Stimulated activated CD4-positive, alpha-beta T cell treated with anti-CD3 and anti-CD28 coated beads, Interleukin-1b, Interleukin-23, amount 100 ng/mL, for 1 hour (primary cell): ENCODE measurements at places on chromosomes 12 and 14.

DNA sequence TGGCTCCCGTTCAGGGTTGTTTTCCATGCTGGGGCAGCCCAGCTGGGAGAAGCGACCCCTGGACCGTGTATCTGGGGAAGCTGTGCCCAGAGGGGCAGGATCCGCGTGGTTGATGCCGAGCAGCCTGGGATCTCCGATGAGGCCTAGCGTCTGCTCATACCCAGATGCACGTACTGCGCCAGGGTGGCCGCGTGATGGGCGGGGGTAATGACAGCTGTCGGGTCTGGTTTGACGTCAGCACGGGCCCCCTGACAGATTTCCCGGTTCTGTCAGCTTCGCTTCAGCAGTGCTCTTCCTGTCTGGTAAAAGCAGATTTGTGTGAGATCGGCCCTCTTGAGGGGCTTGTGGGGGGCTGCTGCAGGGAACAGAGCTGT lies 147.3 kb downstream of the TSPAN9 start:
- no peak for DNase-seq

DNA sequence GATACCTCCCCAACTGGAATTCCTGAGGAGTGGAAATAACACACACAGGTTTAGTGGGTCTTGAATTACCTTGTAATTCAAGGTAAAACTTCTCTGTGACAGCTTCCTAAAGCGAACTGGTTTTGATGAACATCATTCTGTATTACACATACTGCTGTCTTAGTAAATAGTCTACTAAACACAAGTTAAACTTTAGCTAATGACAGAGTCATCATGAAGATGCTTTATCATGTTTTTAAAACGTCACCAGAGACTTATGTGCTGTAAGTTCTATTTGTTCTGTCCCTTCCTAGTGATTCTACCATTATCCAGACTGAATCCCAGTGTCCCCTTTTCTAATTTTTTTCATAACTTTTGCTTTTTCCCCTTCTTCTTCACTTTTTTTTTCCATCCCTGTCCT lies 11.6 kb upstream of the GXYLT1 start:
- DNase-seq: no peak

DNA sequence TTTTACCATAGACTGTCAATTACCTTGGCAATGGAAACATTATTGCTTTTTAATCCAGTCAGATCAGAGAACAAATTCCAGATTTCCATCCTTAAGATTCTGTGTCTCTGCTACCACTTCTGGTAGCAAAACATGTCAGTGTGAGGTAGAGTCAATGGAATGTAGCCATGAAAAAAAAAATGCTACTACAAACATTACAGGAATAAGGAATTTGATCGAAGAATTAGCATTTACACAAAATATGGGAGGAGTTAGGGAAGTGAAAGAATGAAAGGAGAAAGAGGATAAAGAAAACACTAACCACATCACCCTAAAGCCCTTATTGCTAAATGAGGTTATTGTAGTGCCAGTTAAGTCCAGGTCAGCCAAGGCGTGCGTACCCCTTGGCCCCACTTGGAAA lies 9.2 kb downstream of the MED21 start:
- DNase-seq: no peak

- DNase-seq: no peak
These were observed 41.3 kb upstream of the CTDSP2 start for GRCh38 chr12:57887631-57888408.

DNA sequence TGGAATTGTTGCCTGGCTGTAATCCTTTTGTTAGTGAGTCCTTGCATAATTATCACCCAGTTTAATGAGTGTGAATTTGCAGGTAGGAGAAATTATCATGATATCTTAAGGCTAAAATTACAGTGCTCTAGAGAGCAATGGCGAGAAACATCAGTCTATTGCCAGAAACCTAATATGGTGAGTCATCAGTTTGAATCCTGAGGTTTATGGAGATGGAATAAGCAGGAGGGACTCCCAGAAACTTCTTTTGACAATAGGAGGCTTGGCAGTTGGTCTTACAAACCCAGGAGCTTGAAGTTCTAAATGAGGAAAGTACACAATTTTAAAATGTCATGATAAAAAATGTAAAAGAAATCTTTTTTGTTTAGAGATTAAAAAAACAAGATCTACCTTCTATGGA lies 31.5 kb upstream of the CRADD start:
- DNase-seq: no peak

- DNase-seq: no peak
These were observed 227.5 kb upstream of the LMO3 start for GRCh38 chr12:16833376-16834015.

GRCh38 chr12:107684990-107685359 lies 624 bp upstream of the PWP1 start:
- no peak for DNase-seq

DNA sequence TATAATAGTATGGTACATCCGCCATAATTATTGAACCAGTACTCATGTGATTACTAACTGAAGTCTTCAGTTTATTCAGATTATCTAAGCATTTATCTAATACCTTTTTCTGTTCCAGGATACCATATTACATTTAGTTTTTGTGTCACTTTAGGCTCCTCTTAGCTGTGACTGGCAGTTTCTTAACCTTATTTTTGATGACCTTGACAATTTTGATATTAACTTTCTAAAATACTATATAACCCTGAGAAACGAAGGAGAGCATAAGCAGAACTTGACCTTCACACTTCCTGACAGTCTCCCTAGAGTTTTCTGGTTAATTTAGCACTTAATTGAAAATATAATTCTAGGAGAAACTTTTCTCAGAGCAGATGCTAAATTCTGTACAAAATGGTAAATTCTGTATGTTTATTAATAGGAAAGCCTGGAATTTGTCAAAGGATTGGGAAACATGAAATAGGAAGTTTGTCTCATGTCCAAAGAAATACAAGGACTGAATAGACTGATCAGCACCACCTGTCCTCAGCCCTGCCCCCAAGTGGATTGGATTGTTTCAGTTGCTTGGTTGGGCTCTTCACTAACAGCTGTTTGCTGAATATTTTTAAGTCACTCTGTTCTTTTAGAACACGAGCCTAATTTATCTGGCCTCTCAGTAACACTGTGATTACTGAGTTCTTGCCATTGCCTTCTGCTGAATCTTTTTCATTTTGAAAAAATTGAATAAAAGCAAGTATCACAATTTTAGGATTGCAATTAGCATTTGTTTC lies 6.0 kb downstream of the BICDL1 start:
- no peak for DNase-seq

GRCh38 chr12:86741531-86741930 lies 485.3 kb upstream of the MGAT4C start:
- DNase-seq: no peak

- no peak for DNase-seq
These were observed 18.5 kb upstream of the GPRC5A start for GRCh38 chr12:12872934-12873275.

GRCh38 chr12:82838131-82838551 lies 151.4 kb downstream of the TMTC2 start:
- DNase-seq: no peak

- DNase-seq: no peak
These were observed 51.0 kb downstream of the NINJ2 start for GRCh38 chr12:612293-612692.

GRCh38 chr12:131897875-131898274 lies 3.5 kb downstream of the ULK1 start:
- no peak for DNase-seq

DNA sequence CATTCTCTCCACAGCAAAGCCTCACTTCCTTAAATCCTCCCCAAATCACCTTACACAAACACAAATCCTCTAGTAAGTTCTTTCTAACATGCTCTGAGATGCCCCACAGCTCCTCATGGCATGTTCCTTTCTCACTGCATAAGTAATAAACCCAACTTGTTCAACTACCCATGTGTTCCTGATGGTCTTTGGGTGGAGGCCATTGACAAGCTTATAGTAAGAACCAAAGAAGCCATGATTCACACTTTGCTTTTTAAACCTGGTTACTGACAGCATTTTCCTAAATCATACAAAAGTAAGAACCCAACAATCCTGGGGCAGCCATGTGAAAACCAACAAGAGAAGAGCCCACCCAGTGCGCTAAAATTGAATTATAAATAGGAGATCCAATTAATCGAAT lies 138.6 kb downstream of the ITPR2 start:
- DNase-seq: no peak

DNA sequence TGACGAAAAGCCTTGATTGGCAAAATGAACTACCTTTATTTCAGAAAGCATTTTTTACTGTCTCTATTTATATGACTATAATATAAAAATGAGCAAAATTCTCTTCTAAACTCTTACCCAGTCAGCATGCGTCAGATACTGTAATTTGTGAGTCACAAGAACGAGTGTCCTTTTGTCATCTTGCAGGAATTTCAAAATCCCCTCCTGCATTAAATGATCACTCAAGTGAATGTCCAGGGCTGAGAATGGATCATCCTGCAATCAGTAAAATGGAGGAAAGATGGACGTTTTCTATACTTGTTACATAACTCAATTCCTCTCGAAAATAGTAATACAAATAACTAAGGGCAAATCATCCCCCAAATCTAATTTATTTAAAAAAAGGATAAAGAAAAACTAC lies 77.7 kb upstream of the KCNJ8 start:
- no peak for DNase-seq

DNA sequence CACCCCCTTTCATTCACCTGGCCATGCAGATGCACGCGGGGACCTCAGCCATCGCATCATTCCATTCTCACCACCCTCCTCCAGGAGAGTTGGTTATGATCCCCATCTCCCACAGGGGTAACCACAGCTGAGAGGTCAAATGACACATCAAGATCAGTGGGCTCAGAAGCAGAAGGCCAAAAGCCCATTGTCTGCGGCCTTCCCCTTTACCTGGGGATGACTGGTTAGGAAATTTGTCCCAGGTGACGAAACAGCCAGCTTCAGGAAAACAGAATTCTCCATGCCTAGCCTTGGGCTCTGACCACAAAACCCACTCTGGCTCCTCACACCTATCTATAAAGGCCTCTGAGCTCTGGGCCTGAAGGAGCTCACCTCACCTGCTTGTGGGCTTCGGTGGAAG lies 36.1 kb downstream of the ZFP36L1 start:
- DNase-seq: no peak

DNA sequence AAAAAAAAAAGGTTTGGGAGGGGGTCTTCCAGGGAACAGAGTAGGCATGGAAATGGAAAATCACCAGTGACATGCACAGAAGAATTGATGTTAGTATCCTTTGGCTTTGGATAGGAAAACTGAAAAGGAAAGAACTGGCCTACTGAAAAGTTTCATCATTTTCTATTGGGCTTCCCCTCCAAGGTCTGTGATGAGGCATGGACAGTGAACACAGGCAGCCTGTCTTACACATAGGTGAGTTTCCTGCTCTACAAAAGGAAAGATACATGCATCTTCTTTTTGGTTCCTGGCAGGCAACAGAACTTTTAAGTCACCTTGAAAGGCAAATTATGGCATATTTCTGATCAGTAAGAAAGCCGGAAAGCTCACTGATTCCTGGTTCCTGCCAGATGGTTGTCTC lies 5.8 kb downstream of the BMAL2 start:
- no peak for DNase-seq

- DNase-seq: no peak
These were observed 31.3 kb upstream of the OTX2 start for GRCh38 chr14:56841611-56842010.

GRCh38 chr12:119808441-119808840 lies 68.7 kb downstream of the CIT start:
- no peak for DNase-seq

GRCh38 chr14:102917056-102917385 lies 5.4 kb upstream of the AMN start:
- no peak for DNase-seq

DNA sequence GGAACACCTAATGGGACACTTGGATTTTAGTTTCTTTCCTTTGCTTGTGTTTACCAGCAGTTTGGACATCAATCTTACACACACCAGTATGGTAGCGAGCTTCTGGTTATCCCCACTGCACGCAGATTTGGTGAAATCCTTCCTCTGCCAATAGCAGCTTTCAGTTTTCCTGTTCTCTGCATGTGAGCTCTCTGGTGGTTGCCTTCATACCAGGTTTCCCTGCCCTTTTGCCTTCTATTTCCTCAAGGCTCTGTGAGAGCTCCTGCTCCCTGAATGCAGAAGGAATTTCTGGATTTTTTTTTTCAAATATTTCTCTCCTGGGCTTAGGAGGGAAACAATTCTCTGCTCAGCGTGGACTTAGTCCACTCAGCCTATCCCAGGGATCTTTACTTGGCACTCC lies 93.0 kb upstream of the CCDC91 start:
- no peak for DNase-seq

DNA sequence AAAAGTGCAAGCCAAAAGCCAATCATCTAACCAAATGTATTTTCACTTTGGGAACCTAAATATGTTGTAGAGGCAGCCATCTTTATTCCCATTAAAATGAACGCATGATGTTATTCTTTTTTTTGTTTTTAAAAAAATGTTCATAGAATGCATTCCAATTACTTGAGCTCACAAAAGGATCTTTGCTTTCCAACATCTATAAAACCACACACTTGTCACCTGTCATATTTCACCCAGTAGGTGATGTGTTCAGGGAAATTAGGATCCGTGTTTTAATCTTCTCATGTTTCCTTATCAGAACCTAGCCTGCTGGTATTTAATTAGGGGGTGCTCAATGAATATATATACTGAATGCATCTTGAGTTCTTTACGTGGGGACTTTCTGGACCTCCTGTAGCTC lies 13.6 kb downstream of the TTC8 start:
- no peak for DNase-seq

GRCh38 chr12:23617749-23618148 lies 331.7 kb downstream of the SOX5 start:
- DNase-seq: no peak

GRCh38 chr14:75120541-75121291 lies 6.1 kb downstream of the NEK9 start:
- DNase-seq: no peak

- DNase-seq: no peak
These were observed 11.0 kb downstream of the RACGAP1 start for GRCh38 chr12:50014342-50014741.

GRCh38 chr14:99213101-99213500 lies 58.9 kb downstream of the BCL11B start:
- DNase-seq: no peak

DNA sequence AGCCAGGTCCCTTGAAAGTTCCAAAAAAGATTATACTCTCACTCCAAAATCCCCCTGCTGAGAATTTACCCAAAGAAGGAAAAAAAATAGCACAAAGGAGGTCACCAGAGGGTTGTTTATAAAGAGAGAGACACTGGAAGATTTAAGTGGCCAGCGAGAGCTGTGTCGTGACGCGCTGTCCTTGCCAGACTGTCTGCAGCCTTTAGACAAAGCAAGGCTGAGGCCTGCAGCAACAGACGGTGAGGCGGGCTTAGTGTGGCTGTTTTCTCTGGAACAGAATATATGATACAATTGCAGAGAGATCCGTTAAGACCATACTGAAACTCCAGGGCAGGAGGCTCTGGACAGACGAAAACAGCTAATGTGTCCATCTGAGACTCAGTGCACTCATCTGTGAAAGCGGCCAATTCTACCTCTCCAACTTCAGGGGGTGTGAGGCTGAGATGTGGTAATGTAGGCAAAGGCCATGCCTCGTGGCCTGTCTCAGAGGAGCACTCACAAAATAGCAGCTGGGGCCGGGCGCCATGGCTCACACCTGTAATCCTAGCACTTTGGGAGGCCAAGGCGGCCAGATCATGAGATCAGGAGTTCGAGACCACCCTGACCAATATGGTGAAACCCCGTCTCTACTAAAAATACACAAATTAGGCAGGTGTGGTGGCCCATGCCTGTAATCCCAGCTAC lies 36.2 kb downstream of the ANAPC7 start:
- DNase-seq: no peak

- no peak for DNase-seq
These were observed 15.4 kb upstream of the UBC start for GRCh38 chr12:124929649-124930419.

- no peak for DNase-seq
These were observed 2.0 kb upstream of the CPNE6 start for GRCh38 chr14:24069411-24069735.
